HepG2 (cell line): ENCODE measurements at places on chromosomes 2 and 18.

DNA sequence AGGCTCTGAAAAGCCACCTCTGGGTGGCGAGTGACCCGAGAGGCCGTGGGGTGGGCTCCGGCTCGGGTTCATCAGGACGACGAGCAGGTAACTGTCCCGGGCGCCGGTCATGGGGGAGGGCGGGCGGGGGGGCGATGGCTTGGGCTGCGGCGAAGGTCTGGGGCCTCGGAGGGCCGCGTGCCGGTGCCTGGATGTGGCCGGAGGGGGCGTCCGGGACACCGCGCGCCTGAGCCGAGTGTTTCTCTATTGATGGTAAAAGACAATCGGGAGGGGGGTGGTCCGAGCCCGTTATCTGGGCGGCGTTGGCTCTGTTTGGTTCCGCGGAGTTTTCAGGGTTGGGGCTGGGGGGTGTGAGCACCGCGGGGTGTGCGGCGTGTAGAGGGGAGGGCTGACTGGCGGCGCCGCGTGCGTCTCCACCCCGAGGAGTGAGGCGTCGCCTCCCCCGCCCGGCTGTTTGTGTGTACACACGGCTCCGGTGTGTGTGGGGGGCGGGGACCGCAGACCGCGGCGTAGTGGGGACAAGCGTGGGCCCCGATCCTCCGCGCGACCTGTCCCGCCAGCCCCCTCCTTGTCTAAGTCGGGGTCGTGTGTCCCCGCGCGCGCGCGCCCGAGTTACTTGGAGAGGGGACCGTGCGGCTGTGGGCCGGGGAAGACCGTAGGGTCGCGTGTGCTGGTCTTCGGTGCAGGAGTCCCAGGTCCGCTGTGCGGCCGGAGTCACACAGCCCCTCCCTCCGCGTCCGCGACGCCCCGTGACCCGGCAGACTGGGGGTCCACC lies 1.6 kb downstream of the CTIF start:
- peak; percentile 57 for DNase-seq

DNA sequence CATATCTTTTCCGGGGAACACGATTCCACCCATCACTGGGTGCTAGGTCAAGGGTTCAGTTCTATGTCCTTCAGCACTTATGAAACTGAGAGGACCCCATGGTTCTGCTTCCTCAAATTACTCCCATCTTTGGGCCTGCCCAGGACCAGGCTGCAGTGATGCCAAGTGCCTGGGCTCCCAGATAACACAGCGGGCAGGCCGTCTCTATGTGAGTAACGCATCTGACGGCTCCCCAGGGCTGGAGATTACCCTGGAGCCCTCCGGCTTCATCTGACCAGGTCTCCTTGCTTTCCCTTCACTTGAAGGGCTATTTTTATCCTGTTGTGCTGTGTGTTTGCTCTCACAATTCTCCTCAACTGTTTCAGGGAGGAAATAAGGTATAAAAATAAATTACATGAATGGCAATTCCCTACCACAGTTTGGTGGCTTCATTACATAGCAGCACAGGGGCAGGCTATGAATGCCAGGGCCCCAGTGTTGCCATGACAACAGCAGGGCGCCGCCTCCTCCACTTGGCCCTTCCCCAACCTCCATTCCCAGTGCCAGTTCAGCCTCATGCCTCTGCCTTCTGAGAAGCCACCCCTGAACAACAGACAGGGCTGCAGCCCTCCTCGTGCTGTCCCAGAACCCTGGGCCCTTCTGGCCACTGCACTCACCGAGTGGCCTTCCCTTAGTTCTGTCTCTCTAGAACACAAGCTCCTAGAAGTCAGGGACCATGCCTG lies 25.4 kb upstream of the TMEM131 start:
- DNase-seq: no peak

- no peak for DNase-seq
Measured at GRCh38 chr2:180829261-180829660, 151.1 kb upstream of the UBE2E3 start.

DNA sequence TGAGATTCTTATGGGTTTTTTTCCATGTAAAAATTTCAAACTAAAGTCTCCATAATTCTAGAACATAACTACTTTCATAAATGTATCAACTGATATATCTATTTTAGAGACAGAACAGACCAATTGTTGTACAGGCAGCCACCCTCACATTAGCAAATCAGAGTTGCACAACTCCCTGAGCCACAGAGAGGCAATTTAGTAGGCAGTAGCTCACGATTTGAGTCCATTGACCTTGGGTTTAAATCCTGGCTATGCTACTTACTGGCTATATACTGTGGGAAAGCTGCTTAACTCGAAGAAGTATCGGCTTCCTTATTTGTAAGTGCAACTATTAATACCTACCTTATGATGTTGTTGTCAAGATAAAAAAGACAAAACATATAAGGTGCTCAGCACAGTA lies 16.2 kb downstream of the MTIF2 start:
- no peak for DNase-seq
